Fibroblast of mammary gland (primary cell): ENCODE measurements at places on chromosomes 6 and 20.

- peak; percentile 88 for DNase-seq
Observed at GRCh38 chr6:56683882-56684281, 41.2 kb upstream of the DST start.

DNA sequence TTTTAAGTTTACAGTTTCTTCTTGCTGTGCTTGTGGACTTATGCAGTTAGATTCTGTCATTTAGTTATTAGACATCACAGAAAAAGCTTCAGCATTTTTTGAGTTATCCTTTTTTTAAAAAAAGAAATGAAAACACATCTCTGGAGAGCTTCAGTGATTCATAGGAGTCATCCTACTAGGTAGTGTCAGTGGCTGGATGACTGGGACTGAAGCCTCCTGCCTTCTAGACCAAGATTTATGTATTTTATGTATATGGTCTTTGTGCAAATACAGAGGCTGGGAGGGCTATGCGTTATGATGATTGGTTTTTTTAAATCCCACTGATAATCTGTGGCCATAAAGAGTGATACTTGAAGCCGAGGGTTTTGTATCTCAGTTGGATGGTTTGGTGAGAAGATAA, 125.9 kb upstream of the JAG1 start:
- no peak for DNase-seq

- DNase-seq = no peak
Observed at GRCh38 chr6:158762787-158763433, 56.3 kb downstream of the EZR start.

DNA sequence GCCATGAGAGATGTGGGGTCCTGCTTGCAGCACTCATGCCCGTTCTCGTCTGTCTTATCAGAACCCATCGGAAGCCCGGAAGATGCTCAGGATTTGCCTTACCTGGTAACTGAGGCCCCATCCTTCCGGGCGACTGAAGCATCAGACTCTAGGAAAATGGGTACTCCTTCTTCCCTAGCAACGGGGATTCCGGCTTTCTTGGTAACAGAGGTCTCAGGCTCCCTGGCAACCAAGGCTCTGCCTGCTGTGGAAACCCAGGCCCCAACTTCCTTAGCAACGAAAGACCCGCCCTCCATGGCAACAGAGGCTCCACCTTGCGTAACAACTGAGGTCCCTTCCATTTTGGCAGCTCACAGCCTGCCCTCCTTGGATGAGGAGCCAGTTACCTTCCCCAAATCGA, 8.3 kb downstream of the PI16 start:
- peak; percentile 28 for DNase-seq

DNA sequence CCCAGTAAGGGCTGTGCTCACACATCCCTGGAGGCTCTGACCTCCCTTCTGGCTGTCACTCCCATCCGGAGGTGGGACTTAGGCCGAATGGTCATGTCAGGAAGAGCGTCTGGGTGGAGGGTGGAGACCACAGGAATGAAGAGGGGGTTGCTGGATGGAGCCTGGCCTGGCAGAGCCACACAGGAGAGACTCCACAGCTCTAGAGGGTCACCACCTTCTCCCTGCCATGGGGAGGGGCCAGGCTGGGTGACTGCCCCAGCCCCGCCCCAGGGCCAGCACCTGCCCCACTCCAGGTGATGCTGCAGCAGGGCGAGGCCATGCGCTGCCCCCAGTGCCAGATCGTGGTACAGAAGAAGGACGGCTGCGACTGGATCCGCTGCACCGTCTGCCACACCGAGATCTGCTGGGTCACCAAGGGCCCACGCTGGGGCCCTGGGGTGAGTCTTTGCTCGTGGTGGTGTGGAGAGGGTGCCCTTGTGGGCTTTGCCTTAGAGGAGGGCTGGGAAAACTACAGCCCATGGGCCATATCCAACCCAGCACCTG, 20.6 kb downstream of the RBCK1 start:
- DNase-seq = no peak
